Suppressor macrophage treated with lipopolysaccharide for 1 hour (primary cell): ENCODE measurements at places on chromosomes 5 and 9.
A peak's percentile ranks its signal among the peaks of the same experiment; 100 is the strongest.

- DNase-seq, result peak; percentile 41
Measured at GRCh38 chr9:120431268-120431667, 148.7 kb downstream of the CDK5RAP2 start.

DNA sequence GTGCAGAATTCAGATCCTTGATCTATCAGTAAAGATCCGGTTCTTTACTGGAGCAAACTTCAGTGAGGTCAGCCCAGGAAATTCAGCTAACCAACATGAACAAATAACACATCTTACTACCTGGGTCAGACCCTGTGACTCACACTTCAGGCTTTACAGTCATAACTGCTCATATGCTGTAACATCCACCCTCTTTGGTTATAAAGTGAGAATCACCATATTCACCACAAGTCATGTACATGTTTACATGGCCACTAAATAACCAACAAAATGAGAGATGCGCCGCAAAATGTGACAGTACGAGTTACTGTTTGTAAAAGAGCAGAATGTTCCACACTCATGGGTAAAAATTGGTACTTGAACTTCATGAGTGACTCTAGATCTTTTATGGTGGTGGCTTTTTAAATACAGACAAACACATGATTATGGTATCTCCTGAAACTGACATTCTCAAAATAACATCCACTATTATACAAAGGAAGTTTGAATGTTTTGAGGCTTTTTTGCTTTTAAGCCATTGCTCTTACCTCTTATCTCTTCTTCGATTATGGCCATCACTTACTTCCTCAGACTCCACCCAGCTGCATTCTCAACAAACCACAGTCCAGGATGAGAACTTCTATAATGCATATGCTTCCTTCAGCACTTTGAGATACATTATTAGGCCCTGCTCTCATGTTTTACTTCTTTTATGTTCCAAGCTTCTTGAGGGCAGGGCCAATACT is 516.6 kb downstream of the RAB3C start:
- DNase-seq, result no peak

- DNase-seq, result peak; percentile 28
Measured at GRCh38 chr5:154858972-154859871, 795 bp downstream of the CNOT8 start.

DNA sequence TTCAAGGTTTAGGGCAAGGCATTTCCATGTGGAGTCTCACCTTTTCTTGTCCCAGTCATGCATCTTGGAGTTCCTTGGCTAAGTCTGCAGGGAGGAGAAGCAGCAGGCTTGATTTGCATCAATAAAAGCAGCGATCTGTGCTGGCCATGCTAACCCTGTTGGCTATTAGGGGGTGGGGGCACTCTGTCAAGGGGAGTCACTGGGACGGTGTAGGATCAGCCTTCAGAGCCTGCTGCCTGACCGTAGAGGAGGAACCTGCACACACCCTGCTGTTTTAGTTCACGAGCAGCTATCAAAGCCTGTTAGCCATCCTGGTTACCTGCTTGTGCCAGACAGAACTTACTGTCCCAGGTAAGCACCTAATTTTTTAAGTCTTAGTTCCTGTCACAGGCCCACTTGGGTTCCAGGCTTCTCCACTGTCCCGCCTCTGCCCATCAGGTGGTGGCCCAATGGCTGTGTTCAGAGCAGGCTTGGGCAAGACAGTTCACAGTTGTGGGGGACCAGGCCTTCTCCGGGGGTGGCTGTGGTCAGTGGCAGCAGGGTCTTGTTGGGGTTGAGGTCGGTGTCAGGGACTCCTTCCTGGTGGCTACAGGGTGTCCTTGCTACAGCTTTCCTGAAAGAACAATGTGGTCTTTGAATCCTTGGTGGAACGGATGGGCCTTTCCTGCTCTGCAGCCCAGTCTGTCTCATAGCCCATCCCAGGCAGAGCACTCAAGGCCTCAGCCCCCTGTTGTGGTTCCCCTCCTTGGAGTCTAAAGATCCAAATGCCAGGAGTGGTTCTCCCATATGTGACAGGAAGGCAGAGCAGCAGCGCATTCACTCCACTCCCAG is 43.7 kb downstream of the SECISBP2 start:
- DNase-seq, result no peak

DNA sequence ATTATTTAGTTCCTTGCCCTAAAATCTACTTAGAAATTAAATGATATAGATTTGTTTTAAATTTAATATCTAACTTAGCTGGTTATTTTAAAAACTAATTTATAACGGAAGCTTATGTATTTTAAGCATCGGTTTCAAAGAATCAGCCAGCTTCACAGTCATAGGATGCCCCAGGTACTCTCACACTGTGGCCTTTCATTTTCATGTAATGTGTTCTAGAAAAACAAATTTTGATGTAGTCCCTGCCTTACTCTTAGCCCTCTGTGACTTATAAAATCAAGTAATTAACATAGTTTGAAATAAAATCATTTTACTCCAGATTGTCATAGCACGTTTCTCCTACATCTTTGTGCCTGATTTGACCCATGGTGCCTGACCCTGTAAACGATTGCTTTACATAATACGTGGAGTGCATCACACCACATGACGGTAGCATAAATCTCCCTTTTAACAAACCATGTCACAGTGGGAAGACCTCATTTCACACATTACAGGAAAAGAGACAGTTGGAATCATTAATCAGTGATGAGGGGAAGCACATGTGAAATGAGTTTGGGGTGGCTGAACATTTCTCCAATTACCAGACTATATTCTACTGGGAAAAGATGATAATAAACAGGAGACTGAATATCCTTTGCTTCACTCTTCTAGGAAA is 731.5 kb upstream of the CDH9 start:
- no peak for DNase-seq

DNA sequence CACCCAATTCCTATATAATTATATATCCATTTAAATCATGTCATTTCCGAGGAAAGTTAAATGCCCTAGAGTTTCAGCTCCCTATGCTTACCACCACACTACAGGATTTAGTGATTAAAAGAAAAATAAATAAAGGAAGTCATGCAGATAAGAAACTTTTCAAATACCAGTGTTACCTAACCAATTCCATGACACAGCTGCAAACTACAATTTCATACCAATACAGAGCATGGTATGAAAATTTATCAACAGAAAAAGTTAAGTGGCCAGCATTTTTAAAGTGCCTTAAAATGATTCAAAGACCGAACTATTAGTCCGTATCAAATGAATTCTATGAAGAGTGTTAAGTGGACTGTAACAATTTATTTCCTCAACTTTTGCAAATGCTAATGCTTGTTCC is 35.9 kb downstream of the CEP120 start:
- no peak for DNase-seq

GRCh38 chr5:181042036-181042713 is 2.1 kb downstream of the BTNL9 start:
- no peak for DNase-seq

DNA sequence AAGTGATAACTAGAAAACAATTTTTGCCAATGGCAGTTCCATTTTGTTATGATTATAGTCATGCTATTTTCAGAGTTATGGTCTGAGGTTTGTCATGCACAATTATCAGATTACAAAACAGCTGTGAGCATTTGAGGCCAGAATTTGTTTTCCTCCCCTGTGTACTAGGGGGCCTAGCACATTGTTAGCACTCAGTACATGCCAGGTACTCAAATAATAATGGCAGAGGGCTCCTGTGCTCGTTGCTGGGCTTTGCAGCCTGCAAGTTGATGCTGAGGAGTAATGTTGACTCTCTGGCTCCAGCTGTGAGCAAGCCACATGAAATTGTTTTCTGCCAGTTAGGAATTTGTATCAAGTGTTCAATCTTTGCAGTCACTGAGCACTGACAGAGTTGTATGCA is 6.9 kb downstream of the DNAI1 start:
- no peak for DNase-seq

- DNase-seq, result no peak
Measured at GRCh38 chr5:108467563-108467962, 85.7 kb upstream of the FBXL17 start.

DNA sequence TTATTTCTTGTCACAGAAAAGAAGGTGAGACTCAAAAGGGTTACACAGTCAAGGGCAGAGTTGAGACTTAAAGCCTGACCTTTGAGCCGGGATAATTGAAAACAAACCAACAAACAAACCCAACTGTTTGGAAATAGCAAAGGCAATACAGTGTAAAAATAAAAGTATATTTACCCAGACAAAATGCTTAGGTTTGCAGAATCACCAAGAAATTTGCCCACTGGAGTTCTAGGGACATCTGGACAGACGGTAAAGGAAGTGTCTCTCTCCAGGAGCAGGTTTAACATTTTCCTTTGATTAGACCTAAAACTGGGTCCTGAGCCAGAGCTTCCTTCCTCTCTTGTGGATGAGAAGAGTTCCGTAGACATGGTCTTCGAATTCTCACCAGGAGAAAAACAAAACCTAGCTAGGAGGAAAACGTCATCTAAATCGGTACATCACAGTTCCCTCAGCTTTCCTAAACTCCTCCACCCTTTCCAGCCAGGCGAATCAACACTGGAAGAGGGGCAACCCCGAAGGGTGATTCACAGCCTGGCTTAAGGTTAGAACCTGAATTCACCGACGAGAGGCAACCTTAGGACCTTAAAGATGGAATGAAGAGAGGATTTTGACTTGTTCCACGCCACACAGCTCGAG is 673 bp downstream of the CDC25C start:
- DNase-seq, result no peak

DNA sequence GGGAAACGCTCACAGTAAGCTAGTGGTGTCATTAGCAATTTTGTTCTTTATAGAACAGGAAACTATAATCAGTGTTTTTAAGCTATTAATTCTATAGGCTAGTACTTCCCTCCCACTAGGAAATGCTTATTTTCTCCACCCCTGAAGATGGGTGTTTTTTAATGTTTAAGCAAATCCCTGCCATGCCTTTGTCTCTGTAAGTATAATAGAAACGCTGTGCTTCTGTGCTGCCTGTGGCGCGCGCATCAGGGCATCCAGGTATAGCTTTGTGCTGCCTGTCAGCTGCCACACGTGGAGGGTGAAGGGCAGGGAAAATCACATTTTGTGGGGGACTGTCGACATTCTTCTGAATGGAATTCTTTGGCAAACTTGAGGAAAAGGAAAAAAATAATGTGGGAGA is 217.5 kb downstream of the RAB3C start:
- DNase-seq, result no peak

- no peak for DNase-seq
Measured at GRCh38 chr5:42520957-42521356, 97.7 kb downstream of the GHR start.

- no peak for DNase-seq
Measured at GRCh38 chr9:121138973-121139372, 62.7 kb downstream of the RAB14 start.

GRCh38 chr9:134825025-134825424 is 55.6 kb upstream of the FCN2 start:
- DNase-seq, result no peak

- no peak for DNase-seq
Measured at GRCh38 chr5:78103232-78103918, 191.1 kb downstream of the AP3B1 start.

DNA sequence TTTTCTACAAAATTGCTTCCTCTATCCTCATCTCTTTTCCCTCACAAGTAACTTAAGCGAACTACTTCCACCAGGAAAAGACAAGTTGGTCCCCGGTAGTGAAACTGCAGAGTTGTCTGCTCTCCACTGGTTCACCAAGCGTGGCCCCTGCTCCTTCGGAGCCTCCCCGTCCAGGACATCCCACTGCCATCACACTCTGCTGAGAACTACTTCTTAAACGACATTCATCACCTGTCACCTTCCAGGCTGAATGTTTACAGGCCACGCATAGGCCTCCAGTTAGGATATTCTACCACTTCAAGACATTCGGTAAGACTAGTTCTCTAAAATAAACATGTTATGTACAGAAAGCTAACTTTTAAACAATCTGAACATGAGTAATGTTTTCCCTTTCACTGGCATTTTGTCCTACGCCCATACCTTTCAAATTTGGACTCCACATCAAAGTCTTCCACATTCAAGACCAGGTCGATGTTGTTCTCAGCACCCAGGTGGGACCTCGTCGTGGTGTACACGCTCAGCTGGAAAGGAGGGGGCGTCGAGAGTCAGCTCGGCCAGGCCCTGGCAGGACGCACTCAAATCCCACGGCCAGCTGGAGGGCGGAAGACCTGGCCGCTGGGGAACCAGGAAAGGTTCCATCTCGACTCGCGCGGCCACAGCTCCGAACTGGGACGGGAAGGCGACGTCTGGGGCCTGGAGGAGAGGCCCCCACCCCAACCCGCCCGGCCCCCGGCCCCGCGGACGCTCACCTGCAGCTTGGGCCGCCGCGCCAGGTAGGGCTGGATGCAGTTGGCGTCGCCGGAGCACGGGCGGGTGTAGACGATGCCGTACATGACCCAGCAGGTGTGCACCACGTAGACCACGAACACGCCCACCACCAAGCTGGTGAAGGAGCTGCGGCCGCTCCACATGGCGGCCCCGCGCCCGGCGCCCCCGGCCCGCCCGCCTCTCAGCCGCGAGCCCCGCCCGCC is 683 bp downstream of the CLPTM1L start:
- DNase-seq, result peak; percentile 57

GRCh38 chr5:137621306-137621705 is 114.6 kb downstream of the KLHL3 start:
- DNase-seq, result no peak

DNA sequence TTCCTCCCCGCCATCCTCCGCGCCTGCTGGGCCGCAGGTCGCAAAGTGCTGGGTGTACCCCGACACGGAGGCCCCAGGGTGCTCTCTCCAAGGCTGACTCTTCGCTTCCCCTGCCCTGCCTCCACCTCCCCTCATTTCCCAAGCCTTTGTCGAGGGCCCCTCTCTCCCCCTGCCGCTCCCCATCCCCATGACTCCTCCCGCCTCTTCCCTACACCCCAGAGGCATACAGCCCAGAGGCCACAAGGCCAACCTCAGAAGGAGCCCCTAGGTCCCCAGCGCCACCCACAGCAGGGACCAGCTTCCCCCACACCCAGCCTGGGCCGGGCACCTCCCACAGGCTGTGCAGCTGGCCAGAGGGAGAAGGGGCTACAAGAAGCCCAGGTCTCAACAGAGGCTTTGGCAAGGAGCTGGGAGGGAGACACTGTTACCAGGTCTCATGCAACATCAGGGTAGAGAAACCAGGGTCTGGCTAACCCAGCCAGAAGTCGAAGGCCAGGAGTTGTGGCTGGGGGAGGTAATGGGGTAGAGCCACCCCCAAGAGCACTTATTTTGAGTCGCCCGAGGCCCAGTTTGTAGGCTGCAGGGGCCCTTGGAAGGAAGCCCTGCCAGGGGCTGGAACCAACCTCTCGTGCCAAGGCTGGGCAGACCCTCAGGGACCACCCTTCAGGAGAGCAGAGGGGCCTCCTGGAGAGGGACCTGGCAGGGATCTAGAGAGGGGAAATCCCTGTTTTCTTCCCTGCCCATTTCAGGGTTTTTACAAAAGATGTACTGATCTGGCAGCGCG is 24.5 kb upstream of the SARDH start:
- DNase-seq, result no peak
